ENCODE measurements at places on chromosomes 2 and 18.

GRCh38 chr2:235936493-235936892, 231.7 kb downstream of the GBX2 start:
- DNase-seq = no peak

DNA sequence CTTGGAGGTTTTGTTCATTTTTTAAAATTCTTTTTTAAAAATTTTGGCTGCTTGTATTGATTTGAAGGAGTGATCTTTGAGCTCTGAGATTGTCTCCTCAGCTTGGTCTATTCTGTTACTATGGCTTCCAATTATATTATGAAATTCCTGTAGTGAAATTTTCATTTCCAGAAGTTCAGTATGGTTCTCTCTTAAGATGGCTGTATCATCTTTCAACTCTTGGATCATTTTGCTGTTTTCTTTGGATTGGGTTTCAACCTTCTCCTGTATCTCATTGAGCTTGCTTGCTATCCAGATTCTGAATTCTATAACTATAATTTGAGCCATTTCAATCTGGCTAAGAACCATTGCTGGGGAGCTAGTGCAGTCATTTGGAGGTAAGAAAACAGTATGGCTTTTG, 270.8 kb upstream of the NT5C1B start:
- no peak for DNase-seq

- DNase-seq = no peak
Measured at GRCh38 chr2:10476723-10477442, 28.8 kb upstream of the ODC1 start.

- no peak for DNase-seq
Measured at GRCh38 chr2:158729451-158729850, 65.7 kb upstream of the DAPL1 start.

DNA sequence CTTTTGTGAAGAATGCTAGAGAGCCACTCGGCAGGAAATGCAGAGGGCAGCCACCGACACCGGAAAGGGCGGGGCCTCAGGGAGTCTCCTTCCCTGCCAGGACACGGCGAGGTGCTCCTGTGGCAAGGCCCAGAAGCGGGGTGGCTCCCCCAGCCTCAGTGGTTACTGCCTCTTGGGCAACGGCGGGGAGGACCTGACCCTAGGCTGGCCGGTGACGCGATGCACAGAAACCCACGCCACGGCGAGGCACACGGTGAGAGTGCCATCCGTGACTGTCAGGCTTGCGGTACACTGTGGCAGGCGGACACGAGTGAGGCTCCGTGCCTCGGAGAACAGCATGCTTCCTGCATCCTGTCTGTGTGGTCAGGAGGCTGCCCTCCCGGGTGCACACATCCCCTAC, 47.8 kb downstream of the ZAP70 start:
- no peak for DNase-seq

GRCh38 chr2:222307978-222308730, 9.4 kb upstream of the PAX3 start:
- no peak for DNase-seq
